OCI-M1 (cell line): ENCODE measurements at places on chromosomes 12 and 14.

GRCh38 chr14:102086709-102086971 is 204 bp downstream of the HSP90AA1 start:
- no peak for DNase-seq

GRCh38 chr12:52062167-52063081 is 7.4 kb upstream of the ATG101 start:
- DNase-seq = no peak

DNA sequence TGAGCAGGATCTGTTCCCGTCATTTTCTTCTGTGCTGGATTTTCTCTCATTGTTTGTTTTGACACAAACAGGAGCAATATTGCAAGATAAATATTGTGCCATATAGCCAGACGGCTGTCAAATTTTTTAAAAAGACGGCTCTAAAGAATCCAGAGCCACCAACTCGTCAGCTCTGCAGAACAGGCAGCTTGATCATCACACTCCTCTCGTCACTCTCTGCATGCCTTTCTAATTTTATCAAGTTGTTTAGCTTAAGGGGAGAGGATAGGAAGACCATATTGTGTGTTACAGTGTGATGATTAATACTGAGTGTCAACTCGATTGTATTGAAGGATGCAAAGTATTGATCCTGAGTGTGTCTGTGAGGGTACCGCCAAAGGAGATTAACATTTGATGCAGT is 562.8 kb downstream of the GALC start:
- no peak for DNase-seq

DNA sequence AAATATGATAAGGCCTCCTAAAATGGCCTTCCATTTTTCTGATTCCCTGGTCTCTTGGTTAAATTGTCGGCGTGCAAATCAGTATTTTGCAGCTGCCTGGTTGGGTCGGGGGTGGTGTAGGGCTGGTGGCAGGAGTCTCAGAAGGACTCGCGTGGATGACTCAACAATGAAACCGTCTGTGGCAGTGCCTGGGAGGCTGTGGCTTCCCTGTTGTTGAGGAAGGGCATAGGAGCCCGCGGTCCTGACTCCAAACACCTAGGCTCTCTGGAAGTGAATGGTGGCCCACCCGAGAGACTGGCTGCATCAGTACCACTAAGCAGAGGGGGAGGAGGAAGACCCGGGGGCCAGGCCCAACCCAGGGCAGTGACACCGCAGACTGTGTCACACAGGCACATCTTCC is 207.9 kb downstream of the TTC7B start:
- no peak for DNase-seq

- DNase-seq = no peak
These were observed 19.7 kb upstream of the CLMN start for GRCh38 chr14:95339301-95339865.

GRCh38 chr14:89137526-89138163 is 279.4 kb downstream of the FOXN3 start:
- DNase-seq = peak; percentile 1

DNA sequence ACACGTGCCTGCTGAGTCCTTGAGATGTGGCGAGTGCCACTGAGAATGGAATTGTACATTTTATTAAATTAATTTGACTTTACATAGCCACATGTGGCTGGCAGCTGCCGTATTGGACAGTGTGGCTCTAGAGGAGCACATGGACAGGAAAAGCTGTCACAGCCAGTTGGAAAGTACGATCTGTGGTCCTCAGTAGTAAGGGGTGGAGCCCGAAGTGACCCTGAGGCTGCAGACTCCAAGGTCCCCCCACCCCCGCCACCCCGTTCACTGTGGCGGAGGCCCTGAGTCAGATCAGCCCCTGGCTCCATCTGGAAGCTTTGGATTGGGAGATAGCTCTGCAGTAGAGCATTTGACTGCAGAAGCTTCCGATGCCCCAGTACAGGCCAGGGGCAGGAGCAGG is 25.8 kb upstream of the BEGAIN start:
- no peak for DNase-seq

GRCh38 chr12:114293571-114294302 is 112.2 kb downstream of the TBX5 start:
- DNase-seq = no peak

DNA sequence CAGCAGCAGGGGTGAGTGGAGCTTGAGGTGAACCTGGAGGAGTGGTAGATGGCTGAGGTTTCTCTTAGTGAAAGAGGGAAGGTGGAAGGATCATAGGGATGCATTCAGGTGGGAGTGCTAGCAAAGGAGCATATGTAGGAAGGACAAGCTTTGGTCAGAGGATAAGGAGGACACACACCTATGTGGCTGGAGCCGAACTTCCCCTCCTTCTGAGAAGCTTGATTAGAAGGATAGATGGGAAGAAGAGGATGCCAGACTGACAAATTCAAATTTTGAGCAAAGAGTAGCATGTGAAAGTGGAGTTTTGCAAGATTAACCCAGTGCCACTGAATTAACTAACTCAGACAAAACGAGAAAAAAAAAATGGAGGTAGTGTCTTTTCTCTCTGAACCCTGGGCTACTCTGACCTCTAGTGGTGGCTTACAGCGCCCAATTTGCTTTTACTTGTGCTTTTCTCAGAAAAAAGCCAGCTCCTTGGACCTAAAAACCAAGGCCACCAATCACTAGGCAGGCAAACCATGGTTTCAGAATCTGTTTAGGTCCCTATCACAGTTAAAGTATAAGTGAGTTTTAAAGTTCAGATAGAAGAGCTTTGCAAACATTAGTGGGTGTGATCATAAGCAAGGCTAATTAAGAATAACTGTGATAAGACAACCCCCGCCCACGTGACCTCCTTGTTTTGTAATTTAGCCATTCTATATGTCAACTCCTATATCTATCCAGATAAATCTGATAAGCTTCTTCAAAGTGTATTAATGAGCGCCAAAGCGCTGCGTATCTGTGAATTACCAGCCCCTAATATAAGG is 15.5 kb downstream of the EMP1 start:
- peak; percentile 90 for DNase-seq

- DNase-seq = no peak
These were observed 133.5 kb upstream of the HIF1A start for GRCh38 chr14:61561657-61562276.
